ENCODE measurements at places on chromosomes 6 and 20.

DNA sequence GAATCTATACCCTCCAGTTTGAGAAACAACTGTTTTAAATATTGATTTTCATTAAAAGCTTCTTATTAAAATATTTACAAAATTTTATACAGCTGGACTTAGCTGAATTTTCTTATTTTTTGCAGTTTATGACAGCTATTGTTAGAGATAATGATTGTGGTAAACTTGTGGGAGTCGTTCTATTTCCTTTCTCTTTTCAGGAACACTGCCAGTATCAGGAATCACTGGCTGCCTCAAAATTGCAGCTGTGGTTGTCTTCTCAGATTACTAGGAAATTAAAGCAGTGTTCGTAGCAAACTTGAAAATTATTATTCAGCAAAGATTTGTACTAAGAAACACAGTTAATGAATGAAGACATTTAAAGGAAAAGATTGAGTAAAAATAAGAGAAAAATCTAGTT, 311.0 kb downstream of the CENPW start:
- DNase-seq = no peak

GRCh38 chr6:135438907-135439535, 58.5 kb downstream of the AHI1 start:
- no peak for DNase-seq

GRCh38 chr20:21559305-21559704, 45.4 kb upstream of the NKX2-2 start:
- DNase-seq = no peak

GRCh38 chr6:46190889-46191288, 20.1 kb upstream of the ENPP5 start:
- DNase-seq = no peak

DNA sequence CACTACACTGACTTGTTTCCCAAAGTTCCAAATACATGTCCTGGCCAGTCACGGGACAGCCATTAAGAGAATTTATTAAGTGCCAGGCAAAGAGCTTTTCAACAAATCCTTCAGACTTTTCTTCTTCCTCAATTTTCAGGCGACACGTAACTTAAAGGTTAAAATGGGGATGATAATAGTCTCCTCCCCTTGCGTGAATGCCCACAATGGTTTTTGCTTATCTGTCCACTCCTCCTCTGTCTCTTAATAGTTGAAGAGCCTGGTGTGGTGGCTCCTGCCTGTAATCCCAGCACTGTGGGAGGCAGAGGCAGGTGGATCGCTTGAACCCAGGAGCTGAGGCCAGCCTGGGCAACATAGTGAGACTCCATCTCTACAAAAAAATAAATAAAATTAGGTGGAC, 11.4 kb upstream of the PARD6B start:
- no peak for DNase-seq

- DNase-seq = no peak
Observed at GRCh38 chr20:38202153-38202981, 37.3 kb upstream of the TGM2 start.

All from epithelial cell of prostate (primary cell).